Left lung (tissue), 14 donors: ENCODE measurements at places on chromosomes 1 and 21. TPM values are rescaled to one million over a fixed set of nuclear protein-coding genes. Genes with fewer than 3 reads are reported as not detected.

Gene SPATA1
- total RNA-seq, result 1.9 TPM

- peaks cover 35% of the 10 kb centered on the region for H3K27me3 ChIP-seq
- H3K4me3 ChIP-seq, result no peak overlapping the region
- H3K27ac ChIP-seq, result no peak overlapping the region
- DNase-seq, result no peak
- H3K36me3 ChIP-seq, result no peaks in the 10 kb centered on the region
Measured at GRCh38 chr1:110176299-110176956, 26.1 kb downstream of the SLC6A17 start.

GRCh38 chr1:17207046-17207445 is 2.1 kb downstream of the PADI1 start:
- no peak overlapping the region for H3K4me3 ChIP-seq
- H3K36me3 ChIP-seq, result no peaks in the 10 kb centered on the region
- H3K4me1 ChIP-seq, result peaks cover 14% of the 10 kb centered on the region

DNA sequence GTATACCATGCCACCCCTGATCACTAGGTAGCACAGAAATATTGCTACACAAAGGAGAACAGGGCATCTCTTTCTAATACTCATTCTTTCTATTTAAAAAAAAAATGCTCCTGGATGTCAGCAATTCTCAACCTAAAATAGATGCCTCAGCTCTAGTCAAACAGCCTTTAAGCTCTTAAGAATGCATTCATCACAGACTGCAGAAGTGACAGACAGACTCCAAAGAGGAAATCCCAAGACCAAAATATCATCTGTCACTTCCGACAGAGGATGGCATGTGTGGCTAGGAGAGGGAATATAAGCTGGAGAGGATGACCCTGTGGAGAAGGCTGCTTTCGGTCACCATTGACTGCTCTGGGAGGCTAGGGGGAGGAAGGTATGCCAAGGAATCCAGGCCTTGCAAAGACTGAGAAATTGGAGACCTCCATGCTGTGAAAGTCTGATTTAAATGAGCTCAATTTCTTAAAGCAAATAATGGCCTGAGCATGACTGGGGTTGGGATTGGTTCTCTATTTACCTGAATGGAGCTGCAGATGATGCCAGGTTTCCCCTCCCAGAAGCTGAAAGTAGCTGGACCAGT is 277.4 kb downstream of the BRINP2 start:
- H3K36me3 ChIP-seq, result no peaks in the 10 kb centered on the region
- no peak overlapping the region for H3K27ac ChIP-seq
- DNase-seq, result no peak
- H3K27me3 ChIP-seq, result no peaks in the 10 kb centered on the region
- H3K4me1 ChIP-seq, result no peaks in the 10 kb centered on the region

DNA sequence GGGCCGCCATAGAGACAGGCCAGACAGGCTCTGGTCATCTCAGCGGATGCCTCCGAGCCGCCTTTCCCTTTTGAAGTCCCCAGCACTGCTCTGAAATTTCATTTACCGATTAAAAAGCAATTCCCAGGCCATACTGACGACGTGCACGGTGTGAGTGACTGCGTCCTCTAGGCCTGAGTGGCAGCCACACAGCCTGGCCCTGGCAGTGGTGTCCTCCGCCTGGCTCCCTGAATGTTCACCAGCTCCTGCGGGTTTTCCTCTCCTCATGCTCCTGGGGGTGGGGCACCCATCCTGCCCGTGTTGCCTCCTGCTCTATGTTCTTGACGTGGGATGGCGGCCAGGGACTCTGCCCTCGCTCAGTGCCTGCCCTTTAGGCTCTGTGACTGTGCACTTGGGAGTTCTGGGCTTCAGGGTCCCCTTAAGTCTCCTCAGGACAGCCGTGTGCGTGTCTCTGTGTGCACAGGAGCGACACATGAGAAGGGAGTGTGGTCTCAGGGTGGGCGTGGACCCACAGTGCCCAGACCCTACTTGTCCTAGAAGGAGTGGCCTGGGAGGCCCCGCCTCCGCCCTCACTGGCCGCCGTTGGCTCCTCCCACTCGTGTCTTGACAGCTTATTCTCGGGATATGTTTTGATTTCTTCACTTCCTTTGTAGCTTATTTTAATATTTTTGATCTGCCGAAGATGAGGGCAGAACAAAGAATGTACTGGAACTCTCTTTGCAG is 3.6 kb downstream of the SKI start:
- no peaks in the 10 kb centered on the region for H3K36me3 ChIP-seq
- no peaks in the 10 kb centered on the region for H3K27me3 ChIP-seq
- peak overlapping the region; percentile 93 for H3K27ac ChIP-seq
- peak; percentile 91 for DNase-seq
- peak overlapping the region; percentile 69 for H3K4me3 ChIP-seq
